SW 1271 (cell line): ENCODE measurements at places on chromosomes 2 and 18.

- no peak for DNase-seq
Observed at GRCh38 chr2:42098571-42099437, 51.0 kb downstream of the PKDCC start.

- no peak for DNase-seq
Observed at GRCh38 chr2:185970148-185970852, 231.7 kb downstream of the FSIP2 start.

DNA sequence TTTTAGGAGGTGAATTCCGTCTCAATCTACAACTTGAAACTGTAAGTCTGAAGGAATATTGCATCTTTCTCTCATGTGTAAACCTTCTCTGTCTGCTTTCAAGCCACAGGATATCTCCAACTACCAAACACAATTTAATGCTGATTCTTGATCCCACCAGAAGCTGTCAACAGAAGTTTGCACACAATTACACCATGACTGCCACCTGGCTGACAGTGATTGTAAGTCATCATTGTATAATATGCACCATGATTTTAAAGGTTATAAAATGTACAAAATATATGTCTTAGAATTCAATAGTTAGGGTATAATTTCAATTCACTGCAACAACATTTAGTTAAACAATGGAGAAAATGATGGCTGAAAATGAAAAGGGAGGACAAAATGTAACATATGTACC lies 18.4 kb downstream of the PREPL start:
- DNase-seq, result no peak

- DNase-seq, result no peak
Observed at GRCh38 chr2:75710220-75710576, 517 bp downstream of the GCFC2 start.

DNA sequence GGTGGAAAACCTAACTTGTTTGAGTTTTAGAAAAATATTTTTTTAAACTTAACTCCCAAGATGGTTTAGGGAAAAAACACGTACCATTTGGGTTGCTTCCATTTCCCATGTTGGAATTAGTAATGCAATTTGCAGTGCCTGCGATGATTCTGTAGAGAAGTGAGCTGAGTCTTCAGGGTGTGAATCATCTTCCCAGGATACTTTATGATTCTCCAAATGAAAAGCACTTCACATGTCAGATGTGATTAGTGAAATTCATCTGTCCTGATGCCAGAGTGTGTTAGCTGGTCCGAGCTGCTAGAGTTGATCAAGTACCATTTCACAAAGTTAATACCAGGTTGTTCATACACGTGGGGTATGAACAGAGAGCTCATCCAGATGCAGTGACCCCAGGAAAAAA lies 59.1 kb downstream of the ACOXL start:
- DNase-seq, result no peak

DNA sequence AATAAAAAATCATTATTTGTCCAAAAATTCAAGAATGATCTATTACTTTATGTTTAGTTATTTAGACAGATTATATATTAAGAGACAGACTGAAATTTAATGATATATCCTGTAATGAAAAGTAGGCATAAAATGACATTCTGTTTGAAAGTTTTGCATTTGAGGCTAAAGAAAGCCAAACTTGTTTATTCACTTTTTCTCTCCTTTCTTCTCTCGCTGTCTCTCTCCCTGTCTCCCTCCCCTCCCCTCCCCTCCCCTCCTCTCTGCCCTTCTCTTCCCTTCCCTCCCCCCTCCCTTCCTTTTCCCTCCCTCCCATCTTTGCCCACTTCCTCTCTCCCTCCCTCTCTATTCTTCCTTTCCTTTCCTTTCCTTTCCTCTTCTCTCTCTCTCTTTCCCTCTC lies 270.6 kb downstream of the MYT1L start:
- DNase-seq, result no peak

DNA sequence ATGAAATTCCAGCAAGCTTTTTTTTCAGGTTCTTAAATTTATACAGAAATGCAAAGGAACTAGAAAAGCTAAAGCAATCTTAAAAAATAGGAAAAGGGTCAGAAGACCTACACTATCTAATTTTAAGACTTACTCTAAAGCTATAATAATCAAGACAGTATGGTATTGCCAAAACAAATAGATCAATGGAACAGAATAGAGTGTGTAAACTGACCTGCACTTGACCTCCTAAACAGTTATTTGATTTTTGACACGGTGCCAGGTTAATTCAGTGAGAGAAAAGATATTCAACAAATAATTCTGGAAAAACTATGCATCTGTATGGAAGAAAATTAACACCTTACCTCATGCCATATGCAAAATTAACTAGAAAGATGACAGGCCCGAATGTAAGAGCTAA lies 73.6 kb downstream of the OLA1 start:
- DNase-seq, result no peak

GRCh38 chr2:199409759-199410529 lies 47.8 kb downstream of the SATB2 start:
- DNase-seq, result no peak

GRCh38 chr2:223247136-223247535 lies 195.1 kb downstream of the KCNE4 start:
- peak; percentile 22 for DNase-seq

DNA sequence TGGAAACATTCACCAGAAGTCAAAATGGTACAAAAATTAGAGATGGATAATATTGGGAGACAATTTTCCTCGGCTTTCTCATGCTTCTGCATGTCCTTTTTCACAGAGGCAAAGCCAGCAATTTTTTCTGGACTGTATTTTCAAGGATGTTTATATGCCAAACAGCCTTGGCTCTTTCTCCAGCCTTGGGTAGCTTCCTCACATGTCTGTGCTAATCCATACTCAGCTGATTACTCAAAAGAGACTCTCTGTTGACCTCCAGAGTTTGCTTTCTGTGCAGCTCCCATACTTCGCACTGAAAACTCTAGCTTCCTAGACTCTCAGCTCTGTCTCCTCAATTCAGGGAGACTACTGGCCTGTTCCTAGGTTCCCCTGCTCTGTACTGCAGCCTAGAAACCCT lies 10.6 kb downstream of the C18orf63 start:
- no peak for DNase-seq

- no peak for DNase-seq
Observed at GRCh38 chr2:73740767-73741166, 3.6 kb upstream of the TPRKB start.

- DNase-seq, result no peak
Observed at GRCh38 chr18:62460851-62461300, 61.9 kb upstream of the ZCCHC2 start.
